ENCODE measurements at places on chromosomes 11 and 22.

DNA sequence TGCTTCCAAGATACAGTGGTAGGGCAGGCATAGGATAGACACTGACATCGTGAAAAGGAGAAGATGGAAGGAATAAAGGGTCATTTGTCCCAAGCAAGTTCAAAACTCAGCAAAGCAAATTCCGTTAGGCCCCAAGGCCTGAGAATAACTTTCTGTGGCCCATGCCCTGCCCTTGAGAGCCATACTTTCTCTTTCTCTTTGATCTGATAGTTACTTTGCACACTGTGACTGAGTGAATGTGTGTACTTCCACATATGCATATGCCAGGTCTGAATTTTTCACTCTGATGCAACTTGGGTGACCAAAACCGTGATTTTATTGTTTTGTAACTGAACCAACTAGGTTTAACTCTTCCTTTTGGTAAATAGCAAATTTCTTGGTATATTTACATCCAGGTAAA, 371.5 kb downstream of the RAB38 start:
- no peak for DNase-seq

- DNase-seq, result no peak
Measured at GRCh38 chr11:70644343-70645060, 246.2 kb downstream of the CTTN start.

DNA sequence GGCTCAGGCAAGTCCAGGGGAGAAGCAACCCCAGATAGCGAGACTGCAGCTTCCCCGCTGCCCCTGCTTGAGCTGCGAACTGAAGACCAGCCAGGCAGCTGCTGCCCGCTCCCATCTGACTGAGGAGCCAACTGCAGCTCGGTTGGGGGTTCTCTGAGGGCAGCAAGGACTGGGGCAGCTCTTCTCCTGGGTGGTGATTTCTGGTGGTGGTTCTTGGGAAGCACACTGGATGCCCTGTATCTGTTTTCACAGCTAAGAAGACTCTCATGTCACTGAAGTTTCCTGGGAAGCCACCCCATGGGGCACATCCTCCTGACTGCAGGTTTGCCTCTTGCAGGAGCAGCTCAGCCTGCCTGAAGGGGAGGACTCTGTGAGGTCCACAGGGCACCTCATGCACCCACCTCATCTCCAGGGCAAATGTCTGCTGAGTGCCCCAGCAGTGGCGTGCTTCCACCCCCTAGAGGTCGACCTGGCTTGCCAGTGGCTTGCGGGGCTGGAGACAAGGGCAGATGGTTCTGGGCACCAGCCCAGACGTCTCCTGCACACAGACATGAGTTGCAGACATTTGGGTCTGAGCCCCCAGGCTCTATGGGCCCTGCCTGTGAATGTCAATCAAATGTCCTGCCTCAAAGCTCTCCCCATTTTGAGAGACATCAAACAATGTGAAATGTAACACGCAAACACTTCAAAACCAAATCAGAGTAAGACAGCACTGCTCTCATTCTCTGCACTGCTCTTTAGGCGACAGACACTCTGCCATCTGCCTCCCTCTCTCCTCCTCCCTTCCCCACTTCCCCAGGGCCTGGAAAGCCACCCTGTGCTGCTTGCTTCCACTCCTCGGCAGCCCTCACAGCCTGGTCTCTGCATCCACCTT, 800.9 kb downstream of the BRD1 start:
- DNase-seq, result no peak

DNA sequence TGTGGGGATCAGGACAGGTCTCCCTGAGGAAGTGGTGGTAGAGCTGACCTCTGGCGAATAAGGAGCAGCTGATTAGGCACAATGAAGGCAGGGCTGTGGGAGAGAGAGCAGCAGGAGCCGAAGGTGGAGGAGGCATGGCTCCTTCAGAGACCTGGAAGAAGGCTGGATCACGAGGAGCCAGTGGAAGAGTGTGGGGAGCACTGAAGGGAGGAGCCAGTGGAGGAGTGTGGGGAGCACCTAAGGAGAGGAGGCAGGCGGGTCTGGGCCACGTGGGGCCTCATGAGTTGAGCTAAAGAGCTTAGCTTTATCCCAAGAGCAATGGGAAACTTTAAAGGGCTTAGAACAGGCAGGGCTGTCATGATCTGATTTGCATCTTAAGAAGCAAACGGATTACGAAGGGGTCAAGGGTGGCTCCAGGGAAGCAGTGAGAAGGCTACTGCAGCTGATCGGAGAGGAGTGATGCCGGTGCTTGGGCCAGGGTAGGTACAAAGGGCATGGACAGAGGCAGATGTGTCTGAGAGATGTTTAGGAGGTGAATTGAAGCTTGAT, 44.9 kb upstream of the EIF3D start:
- DNase-seq, result no peak

GRCh38 chr22:23825246-23825905, 13.4 kb downstream of the DERL3 start:
- DNase-seq, result no peak

Data from CD4-positive, alpha-beta T cell treated with Interleukin-4 for 1 hour (primary cell).